ENCODE measurements at places on chromosomes 6 and 20. TPM values are rescaled to one million over a fixed set of nuclear protein-coding genes. Genes with fewer than 3 reads are reported as not detected.

The CBLN4 gene
- total RNA-seq, result not detected

The VSX1 gene
- total RNA-seq, result not detected

The ZNF831 gene
- not detected for total RNA-seq

The RAD21L1 gene
- total RNA-seq, result not detected

The KCNK17 gene
- not detected for total RNA-seq

The EYS gene
- under 0.01 TPM for total RNA-seq

The RSPO3 gene
- 0.32 TPM for total RNA-seq

The SLC17A1 gene
- total RNA-seq, result not detected

The NMBR gene
- not detected for total RNA-seq

The SLC35F1 gene
- under 0.01 TPM for total RNA-seq

The FOXC1 gene
- total RNA-seq, result 1.9 TPM

The TRIM15 gene
- not detected for total RNA-seq

The ERVFRD-1 gene
- total RNA-seq, result not detected

The GPX5 gene
- total RNA-seq, result not detected

The GRM1 gene
- total RNA-seq, result not detected

The MYMX gene
- not detected for total RNA-seq

DNA sequence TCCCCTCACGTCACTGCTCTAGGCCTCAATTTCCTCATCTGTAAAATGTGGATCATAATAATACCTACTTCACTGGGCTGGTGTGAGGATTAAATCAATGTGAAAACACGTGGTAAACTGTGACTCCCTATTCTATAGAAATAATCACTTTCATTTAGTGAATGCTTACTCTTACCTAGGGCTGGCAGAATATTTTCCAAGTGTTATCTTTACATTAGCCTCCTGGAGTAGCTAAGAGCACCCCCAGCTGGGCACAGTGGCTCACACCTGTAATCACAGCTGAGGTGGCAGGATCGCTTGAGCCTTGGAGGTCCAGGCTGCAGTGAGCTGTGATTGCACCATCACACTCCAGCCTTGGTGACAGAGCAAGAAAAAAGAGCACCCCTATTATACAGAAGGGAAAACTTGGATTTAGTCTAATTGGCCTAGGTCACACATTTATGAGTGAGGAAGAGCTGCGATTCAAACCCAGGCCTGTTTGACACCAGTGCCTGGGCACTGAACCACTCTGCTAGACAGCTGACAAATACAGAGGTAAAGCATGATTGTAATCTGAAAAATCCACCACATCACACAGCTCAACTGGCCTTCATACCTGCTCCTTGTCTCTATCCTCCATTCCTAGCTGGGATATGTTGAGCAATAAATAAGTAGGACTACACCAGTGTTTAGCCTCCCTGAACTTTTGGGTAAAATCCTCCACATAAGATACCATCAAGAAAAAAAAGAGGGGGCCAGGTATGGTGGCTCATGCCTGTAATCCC, 1.4 kb upstream of the SNTA1 start:
- peak; percentile 13 for DNase-seq

DNA sequence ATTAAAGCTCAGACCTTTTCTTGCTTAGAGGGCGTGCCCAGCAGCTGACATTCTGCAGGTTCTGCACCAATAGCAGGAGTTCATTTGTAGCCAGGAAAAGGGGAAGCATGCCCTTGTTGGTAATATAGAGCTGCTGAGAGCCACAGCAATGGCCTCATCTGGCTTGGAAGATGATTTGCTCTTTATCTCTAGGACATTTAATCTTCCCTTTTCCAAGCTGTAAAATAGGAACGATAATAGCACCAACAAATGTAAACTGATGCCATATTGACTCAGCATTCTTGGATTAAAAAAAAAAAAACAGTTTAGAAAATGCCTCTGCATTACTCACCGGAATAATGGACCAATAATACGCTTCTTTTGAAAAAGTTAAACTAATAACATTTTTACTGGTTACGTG, 93.4 kb upstream of the SLC2A12 start:
- peak; percentile 93 for DNase-seq

DNA sequence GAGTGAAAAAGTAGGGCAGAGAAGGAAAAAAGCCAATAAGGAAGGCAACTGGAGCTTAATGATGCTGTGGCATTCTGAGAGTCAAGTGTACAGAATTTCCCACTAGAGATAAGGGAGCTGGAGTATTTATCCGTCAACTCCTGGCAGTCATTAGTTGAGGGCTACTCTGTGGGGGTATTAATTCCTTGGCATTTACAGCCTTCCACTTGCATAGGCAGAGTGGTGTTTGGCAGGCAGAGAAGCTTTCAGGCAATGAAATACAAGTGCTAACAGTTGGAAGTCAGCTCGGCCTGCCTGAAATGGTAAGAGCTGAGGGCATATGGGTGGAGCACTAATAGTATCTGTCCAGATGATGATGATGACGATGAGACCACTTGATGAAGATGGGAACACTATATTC, 207.3 kb upstream of the FLRT3 start:
- DNase-seq, result no peak

DNA sequence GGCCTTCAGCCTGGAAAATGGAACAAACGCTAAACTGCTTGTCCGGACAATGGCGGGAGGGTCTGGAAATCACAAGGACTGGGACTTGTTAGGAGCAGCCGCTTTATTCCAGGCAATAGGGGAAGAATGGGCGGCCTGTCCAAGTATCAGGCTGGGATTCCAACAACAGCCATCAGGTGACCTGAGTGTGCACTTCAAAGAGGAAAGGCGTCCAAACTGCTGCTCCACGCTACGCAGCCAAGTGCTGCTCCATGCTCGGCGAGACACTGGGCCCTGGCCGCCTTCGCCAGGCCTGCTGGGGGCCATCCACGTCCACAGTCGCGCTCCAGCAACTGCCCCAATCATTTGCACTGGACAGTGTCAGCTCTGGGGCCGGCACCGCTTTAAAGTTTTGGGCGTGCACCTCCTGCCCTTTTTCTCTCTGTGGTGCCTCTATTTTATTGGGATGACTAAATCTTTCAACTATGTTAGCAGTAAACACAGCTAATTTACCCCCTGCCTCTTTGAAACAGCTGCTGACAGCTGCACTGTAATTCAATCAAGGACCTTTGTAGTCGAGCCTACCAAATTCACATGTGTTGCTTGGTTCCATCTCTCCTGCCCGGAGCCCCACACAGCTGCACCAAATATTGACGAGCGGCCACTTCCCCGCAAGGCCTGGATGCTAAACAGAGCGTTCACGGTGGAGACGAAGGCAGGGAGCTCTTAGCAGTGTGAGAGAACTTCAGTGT, 98.3 kb downstream of the BMP7 start:
- peak; percentile 56 for DNase-seq

- no peak for DNase-seq
Observed at GRCh38 chr6:136961848-136962247, 39.7 kb downstream of the SLC35D3 start.

- no peak for DNase-seq
Observed at GRCh38 chr6:167762259-167762962, 64.3 kb upstream of the AFDN start.

DNA sequence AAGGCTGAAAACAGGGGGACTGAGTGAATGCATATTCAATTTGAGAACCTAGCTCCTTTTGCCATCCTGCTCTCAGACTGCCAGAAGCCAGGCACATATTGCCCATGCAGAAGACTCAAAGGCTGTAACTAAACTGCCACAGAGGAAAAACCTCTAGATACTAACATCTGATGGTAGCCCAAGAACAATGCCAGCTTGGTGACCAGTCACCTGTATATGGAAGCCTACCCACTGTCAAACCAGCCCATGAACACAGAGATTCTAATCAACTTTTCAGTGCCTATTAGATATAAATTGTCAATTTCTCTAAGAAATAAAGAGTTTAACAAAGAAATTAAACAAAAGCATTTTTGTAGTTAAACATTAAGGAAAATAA, 34.2 kb downstream of the GPR63 start:
- DNase-seq, result no peak

DNA sequence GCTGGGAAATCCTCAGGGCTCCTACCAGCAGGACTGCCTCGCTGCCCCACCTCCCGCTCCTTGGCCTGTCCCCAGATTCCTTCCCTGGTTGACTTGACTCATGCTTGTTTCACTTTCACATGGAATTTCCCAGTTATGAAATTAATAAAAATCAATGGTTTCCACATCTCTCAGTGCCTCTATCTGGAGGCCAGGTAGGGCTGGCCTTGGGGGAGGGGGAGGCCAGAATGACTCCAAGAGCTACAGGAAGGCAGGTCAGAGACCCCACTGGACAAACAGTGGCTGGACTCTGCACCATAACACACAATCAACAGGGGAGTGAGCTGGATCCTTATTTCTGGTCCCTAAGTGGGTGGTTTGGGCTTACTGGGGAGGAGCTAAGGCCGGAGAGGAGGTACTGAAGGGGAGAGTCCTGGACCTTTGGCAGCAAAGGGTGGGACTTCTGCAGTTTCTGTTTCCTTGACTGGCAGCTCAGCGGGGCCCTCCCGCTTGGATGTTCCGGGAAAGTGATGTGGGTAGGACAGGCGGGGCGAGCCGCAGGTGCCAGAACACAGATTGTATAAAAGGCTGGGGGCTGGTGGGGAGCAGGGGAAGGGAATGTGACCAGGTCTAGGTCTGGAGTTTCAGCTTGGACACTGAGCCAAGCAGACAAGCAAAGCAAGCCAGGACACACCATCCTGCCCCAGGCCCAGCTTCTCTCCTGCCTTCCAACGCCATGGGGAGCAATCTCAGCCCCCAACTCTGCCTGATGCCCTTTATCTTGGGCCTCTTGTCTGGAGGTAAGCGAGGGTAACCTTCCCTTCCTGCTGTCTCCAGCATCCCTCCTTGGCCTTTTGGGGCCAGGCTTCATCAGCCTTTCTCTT, at the start of gene CFB:
Gene CFB (plus strand): TSS at position 589 of the 863 bp plus-strand sequence. CDS start 127 bp downstream, at position 716.
- peak; percentile 86 for DNase-seq

DNA sequence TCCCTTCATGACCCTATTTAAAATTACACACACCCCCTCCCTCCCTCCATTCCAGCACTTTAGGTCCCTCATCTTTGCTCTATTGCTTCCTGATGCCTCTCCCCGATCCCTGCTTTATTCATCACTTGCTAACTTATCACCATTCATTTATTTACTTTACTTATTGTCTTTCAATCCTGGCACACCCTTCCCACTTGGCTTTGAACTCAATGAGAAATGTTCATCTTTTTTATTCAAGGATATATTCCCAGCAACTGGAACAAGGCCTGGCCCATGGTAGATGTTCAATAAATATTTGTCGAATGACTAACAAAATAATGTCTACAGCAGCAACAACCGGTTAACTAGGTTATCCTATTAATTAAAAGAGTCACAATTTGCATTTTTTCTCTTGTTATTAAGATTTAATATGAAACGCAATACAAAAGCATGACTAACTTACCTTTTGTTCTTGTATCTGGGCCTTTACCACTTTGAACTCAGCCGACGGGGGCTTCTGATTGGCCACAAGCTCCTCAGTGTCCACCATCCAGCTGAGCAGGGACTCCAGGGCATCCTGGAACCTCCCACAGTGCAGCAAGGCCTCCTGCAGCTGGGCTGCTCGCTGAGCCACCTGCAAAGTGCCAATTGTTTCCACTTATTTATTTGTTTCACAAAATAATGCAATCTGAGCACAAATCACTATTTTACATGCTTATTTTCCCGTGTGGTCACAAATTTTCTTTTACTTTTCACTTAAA, 107.8 kb downstream of the DST start:
- DNase-seq, result no peak

GRCh38 chr6:70489364-70489763, 76.1 kb downstream of the FAM135A start:
- DNase-seq, result no peak

GRCh38 chr6:123211777-123212545, 215.9 kb downstream of the CLVS2 start:
- no peak for DNase-seq

DNA sequence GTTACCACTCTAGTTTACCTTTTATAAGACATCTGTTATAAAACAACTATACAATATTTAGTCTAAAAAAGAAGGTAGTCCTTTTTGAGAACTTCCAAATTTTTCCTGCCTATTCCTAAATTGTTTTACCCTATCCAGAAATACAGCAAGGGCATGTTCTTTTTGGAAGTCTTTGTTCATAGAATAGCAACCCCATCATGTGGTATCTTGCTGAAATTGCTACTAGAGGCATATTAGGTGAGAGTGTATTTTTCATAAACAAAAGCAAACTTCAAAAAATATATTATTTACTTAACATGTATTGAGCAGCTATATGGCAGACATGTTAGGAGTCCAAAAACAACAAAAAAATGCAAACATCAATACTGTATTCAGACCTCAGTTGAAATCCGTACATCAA, 371.8 kb upstream of the NRSN1 start:
- DNase-seq, result peak; percentile 4

DNA sequence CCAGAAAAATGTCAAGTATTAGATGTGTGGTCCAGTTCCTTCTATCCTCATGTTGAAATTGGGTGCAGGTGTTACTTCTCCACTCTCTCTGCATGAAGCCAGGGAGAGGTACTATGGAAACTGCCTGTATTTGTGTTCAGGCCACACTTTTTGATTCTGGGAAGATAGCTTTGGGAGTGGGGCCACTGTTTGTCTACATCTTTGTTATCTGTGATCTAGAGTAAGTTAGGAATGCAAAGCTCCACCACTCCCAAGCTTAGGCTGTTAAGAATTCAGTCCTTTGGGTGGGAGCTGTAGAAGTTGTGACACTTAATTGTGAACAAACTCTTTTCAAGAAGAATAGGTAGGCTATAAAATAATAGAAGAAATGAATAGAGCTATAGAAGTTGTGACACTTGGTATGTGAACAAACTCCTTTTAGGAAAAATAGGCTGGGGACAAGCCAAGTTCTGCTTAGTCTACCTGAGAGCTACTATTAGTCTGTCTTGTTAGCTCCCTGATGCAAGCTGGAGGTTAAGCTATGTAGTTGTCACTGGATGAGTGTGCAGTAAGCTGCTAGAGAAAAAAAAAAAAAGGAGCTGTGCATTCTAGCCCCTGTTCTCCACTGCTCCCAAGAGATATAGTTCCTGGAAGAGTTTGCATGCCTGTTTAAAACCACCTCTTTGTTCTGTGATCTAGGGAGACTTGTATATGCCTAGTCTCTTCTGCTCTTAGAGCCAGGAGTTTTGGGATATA, 7.1 kb upstream of the GFRAL start:
- DNase-seq, result no peak

DNA sequence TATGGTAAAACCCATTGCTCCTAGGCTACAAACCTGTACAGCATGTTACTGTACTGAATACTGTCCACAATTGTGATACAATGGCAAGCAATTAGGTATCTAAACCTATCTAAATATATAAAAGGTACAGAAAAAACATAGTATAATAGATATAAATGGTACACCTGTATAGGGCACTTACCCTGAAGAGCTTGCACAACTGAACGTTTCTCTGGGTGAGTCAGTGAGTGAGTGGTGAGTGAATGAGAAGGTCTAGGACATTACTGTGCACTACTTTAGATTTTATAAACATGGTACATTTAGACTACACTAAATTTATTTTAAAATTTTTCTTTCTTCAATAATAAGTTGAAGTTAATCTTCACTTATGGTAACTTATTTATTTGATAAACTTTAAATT, 119.9 kb upstream of the CEP85L start:
- no peak for DNase-seq

- DNase-seq, result peak; percentile 72
Observed at GRCh38 chr6:25202504-25202903, 76.7 kb upstream of the CARMIL1 start.

DNA sequence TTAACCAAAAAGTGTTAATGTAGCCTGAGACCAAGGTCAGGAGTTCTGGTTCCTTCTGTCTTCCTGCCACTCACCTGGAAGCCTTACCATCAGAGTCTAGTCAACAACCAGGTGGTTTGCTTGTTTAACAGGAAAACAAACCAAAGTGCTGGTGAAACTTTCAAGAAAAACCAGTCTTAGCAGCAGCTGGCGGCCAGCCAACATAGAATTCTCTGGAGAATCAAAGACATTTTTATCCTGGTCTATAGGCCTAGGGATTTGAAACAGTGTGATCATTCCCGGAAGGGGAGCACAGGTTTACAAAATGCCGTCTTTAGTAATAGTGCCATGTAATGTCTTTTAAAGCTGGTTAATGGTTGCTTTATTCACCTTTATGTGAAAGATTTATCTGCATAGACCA, 146.6 kb upstream of the AKIRIN2 start:
- DNase-seq, result no peak
